ENCODE measurements at places on chromosomes 1 and 21. TPM values are rescaled to one million over a fixed set of nuclear protein-coding genes. Genes with fewer than 3 reads are reported as not detected.

The SORT1 gene
- polyA plus RNA-seq, result 133 TPM

DNA sequence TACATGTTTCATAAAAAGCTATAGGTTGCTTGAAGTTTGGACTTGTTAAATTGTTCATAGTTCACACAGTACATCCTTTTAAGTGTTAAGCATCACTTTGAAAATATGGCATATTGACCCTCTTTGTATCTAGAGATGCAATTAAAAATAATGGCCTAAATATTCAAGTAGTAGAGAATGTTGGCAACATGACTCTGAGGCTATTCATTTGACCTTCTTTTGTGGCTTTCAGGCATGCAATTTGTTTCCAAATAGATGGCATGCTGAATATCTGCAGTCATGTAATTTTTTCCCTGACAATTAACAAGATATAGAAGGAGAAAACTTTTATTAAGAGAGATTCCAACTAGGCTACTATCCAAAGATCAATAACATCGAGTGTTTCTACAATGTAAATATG lies 230.5 kb upstream of the ZRANB2 start:
- DNase-seq, result no peak

GRCh38 chr21:46183910-46184624 lies at the start of gene SPATC1L:
TSS of gene SPATC1L (minus strand) at chr21:46184459. CDS start at chr21:46182816, 1,643 bp downstream.
- DNase-seq, result peak; percentile 75

DNA sequence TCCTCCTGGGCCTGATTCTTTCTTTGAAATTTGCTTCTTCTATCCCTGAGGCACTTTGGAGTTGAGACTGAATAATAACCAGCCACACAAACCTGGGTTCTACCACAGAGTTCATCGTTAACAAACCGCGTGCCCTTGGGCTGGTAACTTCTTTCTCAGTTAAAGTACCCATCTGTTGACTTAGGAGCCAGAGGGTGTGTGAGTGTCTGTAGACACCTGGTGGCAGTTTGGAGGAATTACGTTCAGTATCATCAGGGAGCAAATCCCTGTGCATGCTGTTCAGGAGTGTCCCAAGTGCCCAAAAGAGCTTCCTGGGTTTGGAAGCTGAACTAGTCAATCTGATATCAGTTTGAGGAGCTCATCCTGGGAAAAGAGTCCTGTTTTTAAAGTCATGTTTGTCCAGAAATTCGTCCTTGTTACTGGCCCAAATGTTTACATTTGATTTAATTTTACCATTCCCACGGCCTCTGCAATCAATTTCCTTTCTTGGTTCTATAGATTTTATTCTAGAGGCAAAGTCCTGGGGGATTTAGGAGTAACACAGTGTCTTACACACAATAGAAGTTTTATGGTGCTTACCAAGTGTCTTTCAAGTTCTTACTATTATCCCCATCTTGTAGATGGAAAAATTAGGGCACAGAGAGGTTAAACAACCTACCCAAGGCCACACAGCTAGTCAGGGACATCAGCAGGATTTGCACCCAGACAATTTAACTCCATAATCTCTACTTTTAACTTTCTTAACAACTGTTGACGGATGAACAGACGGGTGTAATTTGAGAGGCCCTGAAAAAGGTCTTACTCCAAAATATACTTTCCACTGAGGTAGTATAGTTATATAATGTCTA lies 26.7 kb upstream of the RPTN start:
- DNase-seq, result no peak

The IL19 gene
- not detected for polyA plus RNA-seq

The FAM131C gene
- polyA plus RNA-seq, result 1.1 TPM

DNA sequence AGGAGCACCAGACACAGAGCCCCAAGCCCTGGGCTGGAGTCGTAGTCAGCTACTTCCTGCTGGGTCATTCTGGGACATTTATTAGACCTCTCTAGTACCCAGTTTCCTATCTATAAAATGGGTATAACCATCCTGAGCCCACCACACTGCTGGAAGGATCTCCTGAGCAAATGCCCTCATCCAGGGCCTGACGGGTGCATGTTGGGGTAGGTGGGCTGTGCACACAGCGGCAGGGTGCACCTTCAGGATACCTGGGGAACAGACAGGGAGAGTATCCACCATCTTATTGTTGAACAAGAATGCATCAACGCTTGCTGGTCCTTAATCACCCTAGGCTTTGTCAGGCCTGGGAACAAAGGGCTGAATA lies 191.0 kb downstream of the HIVEP3 start:
- DNase-seq, result no peak

DNA sequence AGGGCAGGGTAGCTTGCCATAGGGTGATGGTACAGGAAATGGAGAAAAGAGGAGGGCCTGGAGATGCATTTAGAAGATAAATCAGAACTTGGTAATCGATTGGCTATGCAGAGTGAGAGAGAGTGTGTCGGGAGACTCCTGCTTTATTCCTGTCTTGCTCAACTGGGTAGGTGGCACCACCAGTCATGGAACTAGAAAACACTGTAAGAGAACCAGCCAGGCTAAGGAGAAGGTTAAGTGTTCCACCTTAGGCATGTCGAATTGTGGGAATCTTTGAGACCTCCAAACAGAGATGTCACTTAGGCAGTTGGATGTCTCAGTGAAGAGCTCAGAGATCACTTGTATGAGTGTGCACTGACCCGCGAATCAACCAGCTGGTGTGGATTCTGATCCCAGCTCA lies 28.7 kb upstream of the RD3 start:
- no peak for DNase-seq

The CNKSR1 gene
- 0.80 TPM for polyA plus RNA-seq

GRCh38 chr1:208189716-208190115 lies 54.5 kb downstream of the PLXNA2 start:
- DNase-seq, result no peak

The CR1 gene
- polyA plus RNA-seq, result 0.19 TPM

- DNase-seq, result no peak
Measured at GRCh38 chr1:153573351-153573750, 7.7 kb upstream of the S100A2 start.

The MAP1LC3C gene
- polyA plus RNA-seq, result 0.82 TPM

- no peak for DNase-seq
Measured at GRCh38 chr1:221972276-221973235, 230.7 kb upstream of the DUSP10 start.

DNA sequence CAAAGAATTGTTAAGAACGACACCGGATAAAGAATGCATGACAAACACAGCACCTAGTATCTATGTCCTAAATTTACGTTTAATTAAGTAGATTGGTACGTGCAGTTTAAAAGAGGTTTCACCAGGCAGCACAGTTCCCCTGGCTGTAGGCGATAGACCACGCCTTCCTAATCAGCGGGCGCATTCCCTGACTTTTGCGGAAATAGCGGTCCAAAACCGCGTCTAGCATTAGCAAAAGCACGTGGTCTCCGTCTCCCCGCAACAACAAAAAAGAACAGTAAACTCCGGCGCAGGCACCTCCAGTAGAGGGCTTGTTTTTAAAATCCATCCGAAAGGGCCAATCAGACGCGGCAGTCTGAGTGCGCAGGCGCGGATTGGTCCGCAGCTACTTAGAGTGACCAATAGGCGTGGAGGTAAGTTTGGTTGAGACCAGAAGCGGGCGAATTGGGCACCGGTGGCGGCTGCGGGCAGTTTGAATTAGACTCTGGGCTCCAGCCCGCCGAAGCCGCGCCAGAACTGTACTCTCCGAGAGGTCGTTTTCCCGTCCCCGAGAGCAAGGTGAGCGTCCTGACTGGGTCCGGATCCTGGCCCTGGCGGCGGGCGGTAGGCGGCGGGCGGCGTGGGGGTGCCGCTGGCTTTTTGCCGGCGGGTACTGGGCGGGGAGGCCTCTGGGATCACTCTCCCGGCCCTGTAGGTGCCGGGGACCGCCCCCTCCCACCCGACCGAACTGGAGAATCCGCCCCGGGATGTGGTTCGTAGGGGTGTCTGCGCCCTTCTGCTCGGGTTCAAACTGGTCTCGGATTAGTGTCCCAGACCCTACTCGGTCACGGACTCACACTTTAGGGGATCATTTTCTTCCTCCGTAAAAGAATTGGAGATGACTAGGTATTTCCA lies at the start of gene CENPF:
Gene CENPF (plus strand): TSS at position 432 of the 894 bp plus-strand sequence. CDS start 10,560 bp downstream, outside the sequence.
- peak; percentile 96 for DNase-seq

DNA sequence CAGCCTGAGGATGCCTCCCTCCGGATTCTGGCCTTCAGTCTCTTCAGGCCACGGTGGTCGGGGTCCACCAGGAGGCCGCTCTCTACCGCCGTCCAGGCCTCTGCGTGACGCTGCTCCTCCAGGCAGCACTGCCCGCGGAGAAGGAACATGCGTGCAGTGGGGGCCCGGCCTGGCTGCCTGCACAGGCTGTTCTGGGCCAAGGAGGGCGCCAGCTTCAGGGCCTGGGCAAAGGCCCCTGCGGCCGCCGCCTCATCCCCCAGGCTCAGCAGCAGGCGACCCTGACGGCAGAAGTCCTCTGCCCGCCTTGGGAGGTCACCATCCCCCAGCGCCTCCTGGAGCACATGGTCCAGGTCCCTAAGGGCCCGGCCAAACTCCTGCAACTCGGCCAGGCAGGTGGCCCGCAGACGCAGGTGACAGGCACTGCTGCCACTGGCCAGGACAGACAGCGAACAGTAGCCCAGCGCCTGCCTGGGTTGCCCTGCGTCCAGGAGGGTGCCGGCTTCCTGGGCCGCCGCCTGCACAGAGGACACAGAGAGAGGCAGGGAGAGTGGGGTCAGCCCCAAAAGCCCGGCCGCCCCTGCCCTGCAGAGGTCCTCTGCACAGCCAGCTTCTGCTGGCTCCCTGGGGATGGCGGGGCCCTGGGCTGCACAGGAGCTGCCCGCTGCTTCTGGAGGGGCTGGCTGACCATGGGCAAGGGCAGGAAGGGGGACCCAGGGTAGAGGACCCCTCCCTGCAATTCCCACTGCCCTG lies 8.7 kb upstream of the MMEL1 start:
- no peak for DNase-seq

DNA sequence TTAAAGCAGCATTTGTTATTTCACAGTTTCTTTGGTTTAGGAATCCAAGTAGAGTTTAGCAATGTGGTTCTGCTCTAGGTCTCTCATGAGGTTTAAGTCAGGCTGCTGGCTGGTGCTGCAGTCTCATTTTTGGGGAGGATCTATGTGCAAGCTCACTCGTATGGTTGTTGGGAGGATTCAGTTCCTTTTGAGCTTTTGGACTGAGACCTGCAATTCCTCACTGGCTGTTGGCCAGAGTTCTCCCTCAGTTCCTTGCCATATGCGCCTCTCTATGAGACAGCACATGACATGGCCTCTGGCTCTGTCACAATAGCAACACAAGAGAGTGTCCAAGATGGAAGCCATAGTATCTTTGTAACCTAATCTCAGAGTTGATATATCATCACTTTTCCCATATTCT lies 91.0 kb downstream of the OLFML2B start:
- peak; percentile 31 for DNase-seq

All from heart left ventricle (tissue), 16 donors.